Stimulated activated CD4-positive, alpha-beta T cell treated with anti-CD3 and anti-CD28 coated beads, Interleukin-12 subunit alpha, Interleukin-12 subunit beta, amount 100 ng/mL, for 24 hours (primary cell): ENCODE measurements at places on chromosomes 11 and 22.

GRCh38 chr11:74647404-74647803 lies 55.0 kb downstream of the POLD3 start:
- DNase-seq: no peak

GRCh38 chr11:44305026-44305469 lies 4.9 kb downstream of the ALX4 start:
- no peak for DNase-seq

GRCh38 chr11:45287316-45287903 lies 1.3 kb upstream of the SYT13 start:
- DNase-seq: no peak

DNA sequence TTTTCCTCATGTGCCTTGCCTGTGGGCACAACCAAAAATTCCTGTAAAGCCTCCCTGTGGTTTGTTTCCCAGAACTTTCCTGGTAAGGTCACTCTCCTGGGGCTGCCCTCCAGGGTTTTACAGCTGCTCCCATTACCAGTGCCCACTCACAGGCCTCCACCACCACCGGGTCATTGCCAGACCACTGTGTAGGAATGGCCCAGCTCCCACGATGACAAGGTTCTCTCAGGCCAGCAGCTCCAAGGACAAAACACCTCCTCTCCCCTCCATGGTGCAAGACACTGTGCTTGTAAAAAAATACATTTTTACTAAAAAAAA lies 96.1 kb upstream of the AKIP1 start:
- DNase-seq: no peak

DNA sequence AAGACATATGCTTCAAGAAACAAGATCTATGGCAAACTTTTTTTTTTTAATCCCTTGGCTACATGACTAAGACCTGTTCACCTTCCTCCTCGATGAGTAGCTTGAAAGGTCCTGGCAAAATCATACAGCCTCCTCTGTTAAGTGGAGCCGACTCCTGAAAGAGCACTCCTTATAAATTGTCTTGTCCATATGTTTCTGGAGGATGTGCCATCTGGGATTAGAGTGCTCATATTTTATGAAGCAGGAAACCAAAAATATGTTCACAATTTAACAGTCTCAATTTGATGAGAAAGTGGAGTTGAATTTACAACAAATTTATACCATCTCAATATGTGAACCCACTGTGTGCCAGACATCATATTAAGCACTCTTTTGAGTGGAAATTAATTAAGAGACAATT lies 912.1 kb upstream of the FAT3 start:
- no peak for DNase-seq

- DNase-seq: no peak
Measured at GRCh38 chr11:63489879-63490278, 1.1 kb downstream of the PLAAT5 start.

- no peak for DNase-seq
Measured at GRCh38 chr11:11956006-11956405, 52.4 kb downstream of the DKK3 start.

- no peak for DNase-seq
Measured at GRCh38 chr11:70415642-70416395, 17.5 kb downstream of the CTTN start.

GRCh38 chr11:33507967-33508366 lies 192.7 kb downstream of the C11orf91 start:
- no peak for DNase-seq

DNA sequence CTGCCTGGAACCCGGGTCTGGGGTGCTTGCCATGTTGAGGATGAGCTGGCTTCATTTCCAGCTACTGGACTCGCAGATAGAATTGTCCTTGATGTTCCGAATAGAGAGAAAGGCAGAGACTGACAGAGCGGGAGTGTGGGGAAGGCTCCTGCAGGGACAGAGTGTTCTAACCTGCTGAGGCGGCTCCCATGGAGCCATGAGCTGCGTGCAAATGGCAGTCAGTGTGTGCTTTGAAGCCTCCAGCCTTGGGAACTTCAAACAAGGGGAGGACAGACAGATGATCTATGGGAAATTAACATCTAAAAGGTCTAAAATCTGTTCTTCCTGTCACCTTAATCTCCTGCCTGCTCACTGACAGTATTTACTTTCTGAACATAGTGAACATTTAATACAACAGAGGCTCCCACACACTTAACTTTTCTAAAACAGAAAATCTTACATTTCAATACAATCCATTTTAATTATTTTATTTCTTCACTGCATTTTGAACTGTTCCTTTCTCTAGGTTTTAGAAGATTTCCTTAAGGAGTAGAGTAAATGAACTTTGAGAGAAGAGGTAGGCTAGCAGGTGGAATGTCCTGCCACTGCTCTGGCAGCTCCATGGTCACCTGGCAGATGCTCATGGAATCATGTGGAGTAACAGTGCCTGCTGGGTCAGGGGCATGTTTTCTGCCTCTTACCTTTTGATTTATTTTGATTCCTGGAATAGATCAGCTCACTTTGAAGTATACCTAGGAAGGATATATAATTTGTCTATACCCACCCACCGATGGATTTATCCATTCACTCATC lies 481.7 kb downstream of the NTM start:
- DNase-seq: no peak

- DNase-seq: no peak
Measured at GRCh38 chr22:41917903-41918791, 3.3 kb upstream of the SHISA8 start.

- DNase-seq: no peak
Measured at GRCh38 chr11:1298695-1299492, 10.5 kb downstream of the TOLLIP start.

DNA sequence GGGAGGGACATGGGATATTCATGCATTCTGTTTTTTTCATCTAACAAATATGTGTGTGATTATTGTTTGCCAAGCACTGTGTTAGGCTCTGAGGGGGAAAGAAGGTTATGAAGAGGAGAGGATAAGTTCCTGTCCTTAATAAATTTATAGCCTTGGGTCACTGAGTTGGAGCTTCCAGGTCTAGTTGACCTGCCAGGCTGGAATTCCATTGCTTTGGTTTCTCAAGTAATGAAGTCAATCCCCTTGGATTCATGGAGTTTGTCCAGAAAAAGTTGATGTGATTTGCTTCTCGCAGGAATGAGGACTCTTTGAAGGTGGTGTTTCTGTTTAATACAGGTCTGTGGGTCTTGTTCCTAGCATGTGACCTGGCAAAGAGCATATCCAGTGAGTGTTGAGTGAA lies 156.2 kb downstream of the ADAMTS15 start:
- no peak for DNase-seq

GRCh38 chr22:48660790-48661740 lies 1166.6 kb downstream of the BRD1 start:
- no peak for DNase-seq

DNA sequence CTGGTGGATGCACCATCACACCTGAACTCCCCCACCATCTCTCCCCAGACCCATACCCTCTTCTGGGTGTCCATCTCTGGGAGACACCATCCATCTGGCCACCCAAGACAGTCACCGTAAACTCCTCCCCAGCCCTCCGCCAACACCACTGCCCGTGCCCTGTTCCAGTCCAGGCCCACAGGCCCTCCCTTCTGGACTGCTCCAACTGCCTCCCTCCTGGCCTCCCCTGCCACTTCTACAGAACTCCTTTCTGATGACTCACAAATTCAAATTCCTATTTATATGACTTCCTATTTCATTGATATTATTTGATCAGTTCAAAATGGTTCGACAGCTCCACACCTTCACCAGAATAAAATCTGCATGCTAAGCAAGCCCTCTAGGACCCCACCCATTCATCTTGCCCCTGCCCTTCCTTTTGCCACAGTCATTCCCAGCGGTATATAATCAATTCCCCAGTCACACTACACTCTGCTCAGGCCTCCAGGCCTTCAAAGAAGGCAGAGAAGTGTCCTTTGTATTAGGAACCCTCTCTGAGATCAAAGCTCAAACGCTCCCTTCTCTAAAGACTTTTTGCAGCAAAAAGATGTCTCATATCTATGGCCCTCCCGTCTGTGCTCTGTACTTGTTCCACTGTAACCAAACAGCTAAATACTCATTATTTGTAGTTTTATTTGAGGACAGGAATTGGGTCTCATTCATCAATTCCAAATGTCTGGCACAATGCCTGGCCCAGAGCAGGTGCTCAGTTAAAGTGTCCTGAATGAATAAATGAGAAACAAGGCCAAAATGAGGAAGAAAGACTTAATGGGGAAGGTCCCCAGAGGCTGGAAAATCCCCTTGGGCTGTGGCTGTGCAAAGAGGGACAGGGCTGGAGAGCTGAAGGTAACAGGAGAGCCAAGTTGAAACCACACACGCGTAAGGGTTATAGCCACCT lies 29.0 kb downstream of the MYH9 start:
- no peak for DNase-seq

GRCh38 chr11:2526808-2527381 lies 82.1 kb downstream of the KCNQ1 start:
- DNase-seq: no peak

DNA sequence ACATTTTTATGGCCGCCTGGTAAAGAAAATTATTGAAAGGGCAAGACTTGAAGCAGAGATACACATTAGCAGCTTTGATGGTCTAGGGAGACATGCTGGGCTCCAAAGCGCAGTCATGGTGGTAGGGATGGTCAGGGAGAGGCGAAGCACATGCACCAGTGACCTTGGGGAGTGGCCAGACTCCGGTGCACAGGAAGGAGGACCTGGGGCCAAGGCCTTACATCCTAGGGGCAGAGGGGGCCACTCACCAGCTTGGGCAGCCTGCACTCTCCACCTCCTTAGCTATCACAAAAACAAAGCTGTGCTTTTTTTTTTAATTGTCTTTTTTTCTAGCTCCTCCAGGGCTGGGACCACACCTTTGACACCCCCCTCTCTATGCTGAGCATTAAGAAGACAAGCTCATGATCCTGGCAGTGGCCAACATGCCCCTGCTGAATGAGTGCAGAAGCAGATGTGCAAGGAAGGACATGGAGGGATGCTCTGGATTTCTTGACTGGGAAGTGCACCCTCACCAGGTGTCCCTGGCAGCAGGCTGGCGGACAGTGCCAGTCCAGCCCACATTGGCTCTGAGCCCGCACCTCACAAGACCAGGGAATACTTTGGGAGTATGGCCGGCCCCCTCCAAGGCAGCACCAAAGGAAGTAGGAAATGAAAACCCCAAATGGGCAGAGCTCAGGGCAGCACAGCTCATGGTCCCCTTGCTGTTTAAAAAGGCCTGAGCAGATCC lies 619.9 kb downstream of the TBC1D22A start:
- no peak for DNase-seq

- no peak for DNase-seq
Measured at GRCh38 chr11:74696500-74696899, 34.7 kb downstream of the CHRDL2 start.

DNA sequence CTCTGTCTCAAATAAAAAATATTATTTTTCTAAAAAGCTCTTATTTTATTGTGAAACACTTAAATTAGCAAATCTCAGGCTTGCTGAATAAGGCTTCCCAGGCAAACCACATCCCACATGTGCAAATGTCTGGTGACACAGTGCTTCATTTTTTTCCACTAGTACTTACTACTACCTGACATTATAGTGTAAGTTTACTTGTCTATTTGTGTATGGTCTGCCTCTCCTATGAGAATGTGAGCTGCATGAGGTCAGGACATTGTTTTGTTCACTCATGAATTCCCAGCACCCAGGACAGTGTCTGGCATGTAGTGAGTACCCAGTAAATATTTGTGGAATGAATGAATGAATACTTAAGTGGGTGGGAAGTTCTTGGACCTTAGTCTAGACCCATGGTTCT lies 103.1 kb downstream of the PTPRJ start:
- DNase-seq: no peak

GRCh38 chr22:29359469-29359868 lies 28.9 kb downstream of the AP1B1 start:
- DNase-seq: no peak

DNA sequence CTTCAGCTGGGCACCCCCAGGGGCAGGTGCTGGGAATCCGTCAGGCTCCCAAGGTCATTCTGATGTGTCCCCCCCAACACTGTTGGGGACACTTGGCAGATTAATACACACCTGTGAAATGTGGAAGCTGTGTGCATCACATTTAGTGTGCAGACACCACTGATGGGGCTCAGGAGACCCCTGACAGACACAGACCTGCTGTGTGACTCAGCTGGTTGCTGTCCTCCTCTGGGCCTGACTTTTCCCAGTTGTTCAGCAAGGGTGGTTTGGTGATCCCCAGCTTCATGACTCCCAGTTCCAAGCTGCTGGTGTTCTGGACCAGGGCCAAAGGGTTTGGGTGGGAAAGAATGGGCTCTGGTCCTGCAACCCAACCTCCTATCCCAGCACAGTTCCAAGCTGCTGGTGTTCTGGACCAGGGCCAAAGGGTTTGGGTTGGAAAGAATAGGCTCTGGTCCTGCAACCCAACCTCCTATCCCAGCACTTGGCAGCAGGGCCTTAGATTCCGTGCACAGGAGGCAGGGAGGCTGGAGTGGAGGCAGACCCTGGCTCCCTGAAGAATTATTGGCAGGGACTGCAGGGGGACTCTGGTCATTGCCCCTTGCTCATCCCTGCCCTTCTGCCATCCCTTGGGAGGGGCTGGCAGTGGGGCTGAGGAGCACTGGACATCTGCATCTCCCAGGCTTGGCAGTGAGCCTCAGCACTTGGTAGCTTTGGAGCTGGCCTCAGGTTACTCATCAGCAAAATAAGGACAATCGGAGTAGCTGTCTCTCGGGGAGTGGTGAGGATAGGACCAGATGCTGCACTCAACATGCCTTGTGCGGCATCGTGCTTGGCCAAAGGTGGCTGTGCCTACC lies 8.4 kb upstream of the OMP start:
- DNase-seq: no peak

DNA sequence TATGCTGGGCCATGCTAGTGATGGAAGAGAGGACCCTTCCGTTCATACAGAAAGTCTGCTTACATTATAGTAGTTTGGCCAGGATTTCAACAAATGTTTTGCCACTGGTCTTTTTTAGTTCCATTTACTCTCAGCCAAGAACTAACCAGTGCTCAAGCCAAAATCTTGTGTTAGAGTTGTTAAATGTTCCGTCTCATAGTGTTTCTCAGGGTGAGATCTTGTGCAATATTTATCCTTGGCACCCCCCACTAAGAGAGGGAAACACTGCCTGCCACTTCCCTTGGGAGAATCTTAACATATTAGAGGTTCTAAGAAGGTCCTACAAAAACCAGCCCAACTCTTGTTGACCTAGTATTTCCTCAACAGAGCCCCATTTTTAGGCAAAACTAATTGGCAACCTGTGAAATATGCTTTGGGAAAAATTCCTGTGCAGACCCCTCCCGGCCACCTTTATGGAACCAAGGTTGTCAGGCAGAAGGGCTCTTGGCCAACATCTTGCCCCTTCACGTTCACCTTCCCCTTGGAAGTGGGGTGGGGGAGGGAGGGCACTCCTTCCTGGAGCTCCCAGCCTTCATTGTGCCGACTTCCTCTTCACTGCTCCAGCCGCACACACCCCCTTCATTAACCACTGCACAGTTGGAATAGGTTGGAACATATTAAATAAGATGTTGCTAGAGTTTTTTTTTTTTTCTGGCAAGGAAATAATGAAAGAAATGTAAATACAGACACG lies 173.2 kb upstream of the SORL1-AS1 start:
- DNase-seq: no peak

GRCh38 chr11:14306481-14306880 lies 52.5 kb downstream of the RRAS2 start:
- no peak for DNase-seq

DNA sequence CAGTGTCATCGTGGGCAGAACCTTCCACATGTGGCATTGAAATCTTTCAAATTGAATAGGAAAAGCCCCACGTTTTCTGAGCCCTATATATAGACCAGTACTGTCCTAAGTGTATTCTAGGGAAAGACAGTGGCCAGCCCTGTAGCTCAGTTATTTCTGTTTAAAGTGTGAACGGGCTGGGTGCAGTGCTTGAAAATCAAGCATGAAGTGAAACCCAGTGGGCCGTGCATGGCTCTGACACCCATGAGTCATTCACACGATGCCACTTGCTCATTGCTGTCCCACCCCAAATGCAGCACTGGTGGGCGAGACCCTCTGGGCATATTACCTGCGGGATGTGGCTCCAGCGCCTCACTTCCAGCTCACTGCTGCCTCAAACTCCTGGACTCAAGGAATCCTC lies 29.8 kb upstream of the CCDC188 start:
- no peak for DNase-seq
